Smooth muscle cell of the umbilical artery (primary cell): ENCODE measurements at places on chromosomes 16 and 17. TPM values are rescaled to one million over a fixed set of nuclear protein-coding genes. Genes with fewer than 3 reads are reported as not detected.

The GCGR gene
- total RNA-seq, result not detected in 2 replicates

The KLHL10 gene
- total RNA-seq, result 0.28 TPM in 1 of 2 replicates, not detected in the other

The TMEM100 gene
- total RNA-seq, result 0.23 TPM in 1 of 2 replicates, not detected in the other

The PKD1 gene
- total RNA-seq, result 188 and 249 TPM in 2 replicates

The TBC1D3H gene
- total RNA-seq, result not detected in 2 replicates

The SNAI3 gene
- total RNA-seq, result under 0.01 and 0.05 TPM in 2 replicates
